Activated CD8-positive, alpha-beta memory T cell treated with anti-CD3 and anti-CD28 coated beads, Interleukin-2, amount 50 U/mL, for 48 hours (primary cell): ENCODE measurements at places on chromosomes 4 and X.

DNA sequence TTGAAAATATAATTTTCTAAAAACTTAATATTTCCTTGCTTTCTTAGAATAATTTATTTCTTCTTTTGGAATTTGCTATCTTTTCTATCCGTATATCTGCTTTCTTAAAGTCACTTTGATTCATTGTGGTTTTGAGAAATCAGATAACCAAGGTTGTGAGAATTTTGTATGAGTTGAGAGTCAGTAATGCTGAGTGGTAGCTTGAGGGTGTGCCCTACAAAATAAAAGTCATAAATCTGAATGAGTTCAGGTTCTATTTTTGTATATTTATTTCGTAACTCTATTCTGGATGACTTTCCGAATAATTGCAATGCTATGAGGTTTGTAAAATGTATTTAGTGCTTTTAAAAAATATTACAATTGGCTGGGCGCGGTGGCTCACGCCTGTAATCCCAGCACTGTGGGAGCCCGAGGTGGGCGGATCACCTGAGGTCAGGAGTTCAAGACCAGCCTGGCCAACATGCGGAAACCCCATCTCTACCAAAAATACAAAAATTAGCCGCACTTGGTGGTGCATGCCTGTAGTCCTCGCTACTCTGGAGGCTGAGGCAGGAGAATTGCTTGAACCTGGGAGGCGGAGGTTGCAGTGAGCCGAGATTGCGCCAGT, 8.9 kb downstream of the COPS4 start:
- DNase-seq: no peak

GRCh38 chr4:118941149-118941548, 52.5 kb downstream of the SYNPO2 start:
- DNase-seq: no peak

DNA sequence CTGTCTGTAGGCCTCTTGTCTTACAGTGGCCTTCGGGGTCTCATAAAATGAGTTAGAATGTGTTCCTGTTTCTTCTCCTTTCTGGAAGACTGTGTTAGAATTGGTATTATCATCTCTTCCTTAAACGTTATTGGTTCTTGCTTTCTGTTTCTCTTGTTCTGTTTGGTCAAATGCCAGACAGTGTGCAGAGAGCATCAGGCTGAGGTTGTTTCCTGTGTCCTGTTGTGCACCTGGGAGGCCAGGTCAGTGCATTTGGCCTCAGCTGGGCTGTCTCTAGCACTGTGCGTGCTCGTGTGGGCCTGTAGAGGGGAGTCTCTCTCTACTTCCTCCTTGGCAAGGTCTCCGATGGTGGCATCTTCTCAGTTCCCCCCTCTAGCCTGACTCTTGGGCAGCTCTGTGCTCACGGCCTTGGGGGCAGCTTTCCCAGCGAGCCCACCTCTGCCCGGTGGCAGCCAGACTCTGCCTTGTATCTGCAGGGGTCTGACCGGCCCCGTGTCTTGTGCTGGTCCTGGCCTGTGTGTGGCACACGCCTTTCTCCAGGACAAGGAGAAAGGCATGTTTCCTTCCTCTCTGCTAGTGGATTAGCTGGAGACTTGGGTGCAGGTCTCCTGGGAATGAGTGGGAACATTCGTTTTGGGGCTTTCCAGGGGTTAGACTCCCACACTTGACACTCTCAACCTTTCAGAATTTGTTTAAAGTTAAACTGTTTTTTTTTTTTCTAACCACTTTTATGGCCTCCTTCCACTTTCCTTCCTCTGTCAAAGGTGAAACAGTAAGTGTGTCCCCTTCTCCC, 62.3 kb downstream of the FAM193A start:
- no peak for DNase-seq

GRCh38 chr4:128358231-128358912, 70.8 kb upstream of the PGRMC2 start:
- DNase-seq: no peak

DNA sequence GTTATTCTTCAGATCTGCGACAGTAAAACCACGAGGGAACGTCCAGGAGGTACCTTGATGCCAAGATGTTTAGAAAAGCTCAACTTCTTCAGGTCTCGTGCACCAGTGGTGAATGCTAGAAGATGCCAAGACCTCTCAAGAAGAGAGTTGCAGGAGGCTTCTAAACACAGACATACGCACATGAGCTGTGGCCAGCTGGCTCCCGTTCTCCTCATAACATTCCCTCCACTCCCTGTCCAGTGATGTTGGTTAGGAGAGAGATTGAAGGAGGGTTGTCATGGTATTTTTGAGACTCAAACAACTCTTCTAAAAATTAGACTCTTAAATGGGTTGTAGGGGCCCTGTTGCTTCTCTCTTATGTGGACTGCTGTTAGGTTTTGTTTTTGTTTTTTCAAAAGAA, 184.3 kb downstream of the QDPR start:
- no peak for DNase-seq

GRCh38 chr4:118997601-118998000, 108.9 kb downstream of the SYNPO2 start:
- DNase-seq: no peak

DNA sequence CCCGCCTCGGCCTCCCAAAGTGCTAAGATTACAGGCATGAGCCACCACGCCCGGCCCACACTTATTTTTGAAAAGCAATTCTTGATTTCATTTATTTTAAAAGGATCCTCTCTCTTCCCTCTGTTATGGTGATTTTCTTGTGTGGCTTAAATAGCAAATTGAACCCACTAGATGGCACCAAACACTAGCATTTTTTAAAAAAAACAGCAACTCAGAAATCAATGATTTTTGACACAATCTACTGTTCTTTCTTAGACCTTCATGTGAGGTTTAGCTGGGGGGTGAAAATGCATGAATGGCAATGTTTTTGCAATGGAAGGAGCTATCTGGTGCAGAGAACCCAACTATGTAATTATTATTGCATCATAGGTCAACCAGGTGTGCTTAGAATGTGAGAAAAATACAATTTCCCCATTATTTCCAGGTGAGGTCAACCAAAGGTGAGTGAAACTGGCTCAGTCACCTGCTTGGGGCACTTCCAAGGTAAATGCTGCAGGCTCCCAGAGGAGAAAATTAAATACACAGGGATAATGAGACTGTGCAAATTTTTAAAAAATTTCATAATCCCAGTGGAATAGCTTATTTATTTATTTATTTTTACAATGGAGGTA, 226.7 kb upstream of the PRKX start:
- no peak for DNase-seq

DNA sequence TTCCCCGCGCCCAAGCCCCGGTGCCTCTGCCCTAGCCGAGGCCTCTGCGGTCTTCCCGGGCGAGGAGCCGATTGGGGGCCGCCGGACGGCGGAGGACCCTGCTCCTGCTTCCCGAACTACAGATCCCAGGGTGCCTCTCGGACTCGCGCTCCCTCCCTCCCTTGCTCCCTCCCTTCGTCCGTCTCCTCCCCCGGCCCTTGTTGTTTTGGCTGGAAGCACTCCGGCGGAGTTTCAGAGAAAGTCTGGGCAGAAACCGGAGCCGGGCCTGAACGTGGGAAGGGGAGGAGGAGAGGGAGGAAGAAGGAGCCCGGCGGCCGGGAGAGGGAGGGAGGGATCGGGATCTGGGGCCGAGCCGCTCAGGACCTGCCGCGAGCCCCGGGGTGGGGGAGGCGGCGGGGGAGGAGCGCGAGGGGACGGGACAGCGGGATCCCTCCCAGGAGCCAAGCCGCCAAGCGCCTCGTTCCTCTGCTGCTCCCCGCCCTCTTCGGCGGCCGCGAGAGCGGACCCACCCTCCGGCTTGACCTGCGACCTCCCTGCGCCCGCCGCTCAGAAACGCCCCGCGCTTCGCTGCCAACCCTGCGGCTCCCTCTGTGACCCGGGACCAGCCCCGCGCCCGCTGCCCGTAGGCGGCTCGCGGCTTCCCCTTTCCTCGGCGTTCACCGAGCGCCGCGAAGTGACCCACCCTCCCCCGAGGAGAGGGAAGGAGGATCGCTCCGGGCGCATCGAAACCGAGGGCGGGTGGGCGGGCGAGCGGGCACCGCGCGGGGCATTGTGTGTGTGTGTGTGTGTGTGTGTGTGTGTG, 496 bp upstream of the GAB1 start:
- peak; percentile 73 for DNase-seq

GRCh38 chr4:121860121-121860520, 10.2 kb downstream of the BBS7 start:
- no peak for DNase-seq

GRCh38 chrX:44253575-44253942, 89.9 kb downstream of the EFHC2 start:
- peak; percentile 45 for DNase-seq

GRCh38 chr4:69057620-69058409, 38.5 kb upstream of the UGT2B7 start:
- DNase-seq: no peak

- no peak for DNase-seq
Observed at GRCh38 chrX:123184866-123185276, 793 bp downstream of the GRIA3 start.

DNA sequence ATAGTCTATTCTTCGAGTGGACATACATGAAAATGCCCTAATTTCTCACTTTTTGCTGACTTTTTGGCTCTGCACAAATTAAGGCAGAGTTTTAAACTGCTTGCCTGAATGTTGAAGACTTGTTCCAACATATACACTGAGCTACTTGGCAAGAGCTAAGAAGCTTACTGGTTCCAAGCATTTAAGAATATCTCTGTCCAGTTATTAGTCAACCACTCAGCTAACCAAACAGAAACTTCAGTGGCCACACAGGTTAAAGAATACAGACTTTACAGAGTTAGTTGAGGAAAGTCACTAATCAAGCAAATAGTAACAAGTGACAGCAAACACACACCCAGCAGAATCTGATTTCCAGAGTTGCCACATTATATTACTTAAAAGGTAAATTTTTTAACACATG, 35.5 kb downstream of the AMER1 start:
- DNase-seq: no peak
